Naive thymus-derived CD8-positive, alpha-beta T cell (primary cell): ENCODE measurements at places on chromosomes 2 and 18. TPM values are rescaled to one million over a fixed set of nuclear protein-coding genes. Genes with fewer than 3 reads are reported as not detected.
A peak's percentile ranks its signal among the peaks of the same experiment; 100 is the strongest.

GRCh38 chr18:21444465-21445212 lies 155.9 kb downstream of the ESCO1 start:
- DNase-seq = no peak

- no peak for DNase-seq
Observed at GRCh38 chr2:121219866-121220265, 65.1 kb downstream of the TFCP2L1 start.

KCNIP3 gene
- not detected for polyA plus RNA-seq

DNA sequence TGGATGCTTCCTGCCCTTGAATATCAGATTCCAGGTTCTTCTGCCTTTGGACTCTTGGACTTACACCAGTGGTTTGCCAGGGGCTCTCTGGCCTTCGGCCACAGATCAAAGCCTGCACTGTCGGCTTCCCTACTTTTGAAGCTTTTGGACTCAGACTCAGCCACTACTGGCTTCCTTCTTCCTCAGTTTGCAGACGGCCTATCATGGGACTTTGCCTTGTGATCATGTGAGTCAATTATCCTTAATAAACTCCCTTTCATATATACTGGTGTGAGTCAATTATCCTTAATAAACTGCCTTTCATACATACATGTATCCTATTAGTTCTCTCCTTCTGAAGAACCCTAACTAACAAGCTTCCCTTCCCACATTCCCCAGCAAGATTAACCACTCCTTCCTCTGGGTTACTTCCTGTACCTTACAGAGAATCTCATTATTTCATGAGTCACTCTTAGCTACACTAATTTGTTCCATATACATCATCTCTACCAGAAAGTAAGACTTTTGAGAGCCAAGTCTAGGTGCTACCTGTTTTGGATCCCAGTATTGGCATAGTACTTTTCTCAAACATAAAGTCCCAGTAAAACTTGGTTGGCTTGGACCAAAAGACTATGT lies 31.3 kb upstream of the LRATD1 start:
- DNase-seq = no peak

C2orf72 gene
- not detected for polyA plus RNA-seq

- DNase-seq = no peak
Observed at GRCh38 chr2:58890865-58891525, 649.9 kb upstream of the FANCL start.

DNA sequence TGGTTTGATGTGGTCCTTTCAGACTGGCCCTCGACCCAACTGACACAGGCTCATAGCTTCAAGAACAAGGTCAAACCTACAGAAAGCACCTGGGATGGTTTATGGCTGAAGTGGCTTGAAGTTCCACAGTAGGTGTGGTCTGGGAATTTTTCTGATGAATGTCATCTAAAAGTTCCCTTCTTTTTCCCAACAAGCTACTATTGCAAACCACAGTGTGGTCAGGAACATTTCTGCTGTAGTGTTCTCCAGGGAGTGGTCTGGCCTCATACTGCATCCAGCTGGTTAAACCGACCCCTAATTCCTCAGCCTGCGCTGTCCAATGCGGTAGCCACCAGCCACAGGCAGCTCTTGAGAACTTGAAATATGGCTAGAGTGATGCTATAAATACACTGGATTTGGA lies 92.7 kb downstream of the FAM124B start:
- DNase-seq = no peak

DNA sequence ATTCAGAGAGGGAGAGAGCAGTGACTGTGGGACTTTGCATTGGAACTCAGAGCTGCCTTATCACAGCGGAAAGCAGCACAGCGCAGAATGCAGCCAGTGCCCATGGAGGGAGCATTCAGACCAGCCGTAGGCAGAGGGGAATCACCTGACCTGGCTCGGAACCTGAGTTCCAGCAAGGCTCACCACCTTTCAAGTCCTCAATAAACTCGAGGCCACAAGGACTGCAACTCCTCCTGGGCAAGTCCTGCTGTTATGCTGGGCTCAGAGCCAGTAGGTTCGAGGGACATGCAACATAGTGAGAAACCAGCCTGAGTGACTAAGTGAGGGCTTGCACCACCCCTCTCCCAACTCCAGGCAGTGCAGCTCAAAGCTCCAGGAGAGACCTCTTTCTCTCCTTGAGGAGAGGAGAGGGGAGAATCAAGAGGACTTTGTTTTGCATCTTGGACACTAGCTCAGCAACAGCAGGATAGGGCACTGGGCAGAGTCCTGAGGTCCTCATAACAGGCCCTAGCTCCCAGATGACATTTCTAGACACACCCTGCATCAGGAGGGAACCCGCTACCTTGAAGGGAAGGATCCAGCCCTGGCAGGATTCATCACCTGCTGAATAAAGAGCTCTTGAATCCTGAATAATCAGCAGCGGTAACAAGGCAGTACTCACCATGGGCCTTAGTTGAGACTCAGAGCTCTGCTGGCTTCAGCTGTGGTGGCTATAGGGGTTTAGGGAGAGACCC lies 136.8 kb upstream of the OTOS start:
- no peak for DNase-seq

DNA sequence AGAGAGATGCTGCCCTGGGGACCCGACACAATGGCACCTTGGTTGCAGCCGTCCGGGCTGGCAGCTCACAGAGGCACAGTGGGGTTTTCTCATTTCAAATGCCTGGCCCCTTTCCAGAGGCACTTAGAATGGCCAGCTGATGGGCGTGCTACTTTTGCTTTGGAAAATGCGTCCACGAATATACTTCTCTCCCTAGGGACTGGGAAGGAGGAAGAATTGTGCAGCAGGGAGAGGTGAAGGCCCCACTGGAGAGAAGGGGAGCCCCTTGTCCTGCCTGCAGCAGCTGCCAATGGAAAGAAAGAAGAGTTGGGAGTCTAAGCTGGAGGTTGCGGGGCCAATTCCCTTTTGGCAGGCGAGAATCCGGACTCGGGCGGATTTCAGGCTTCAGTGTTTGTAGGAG lies 1.1 kb upstream of the MAL start:
- no peak for DNase-seq

DNA sequence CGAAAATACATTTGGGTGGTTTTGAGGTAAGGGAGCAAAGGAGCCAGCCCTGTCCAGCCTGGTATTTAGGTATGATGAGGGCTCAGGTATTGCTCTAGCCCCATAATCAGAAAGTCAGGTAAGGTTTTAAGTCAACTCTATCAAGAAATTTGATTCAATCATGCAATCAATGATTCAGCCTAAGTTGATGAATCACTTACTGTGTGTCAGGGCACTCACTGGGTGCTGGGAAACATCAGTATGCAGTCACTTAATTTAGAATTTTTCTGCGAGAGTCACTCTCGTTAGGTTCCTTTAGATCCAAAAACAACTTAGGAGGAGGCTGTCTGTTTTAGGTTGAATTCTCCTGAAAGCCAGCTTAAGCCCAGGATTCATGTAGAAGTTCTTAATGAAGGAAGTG lies 17.7 kb upstream of the SERPINB2 start:
- no peak for DNase-seq

SMYD1 gene
- not detected for polyA plus RNA-seq

SLC9A2 gene
- polyA plus RNA-seq = not detected

- no peak for DNase-seq
Observed at GRCh38 chr2:33822964-33823363, 223.9 kb upstream of the FAM98A start.

DNA sequence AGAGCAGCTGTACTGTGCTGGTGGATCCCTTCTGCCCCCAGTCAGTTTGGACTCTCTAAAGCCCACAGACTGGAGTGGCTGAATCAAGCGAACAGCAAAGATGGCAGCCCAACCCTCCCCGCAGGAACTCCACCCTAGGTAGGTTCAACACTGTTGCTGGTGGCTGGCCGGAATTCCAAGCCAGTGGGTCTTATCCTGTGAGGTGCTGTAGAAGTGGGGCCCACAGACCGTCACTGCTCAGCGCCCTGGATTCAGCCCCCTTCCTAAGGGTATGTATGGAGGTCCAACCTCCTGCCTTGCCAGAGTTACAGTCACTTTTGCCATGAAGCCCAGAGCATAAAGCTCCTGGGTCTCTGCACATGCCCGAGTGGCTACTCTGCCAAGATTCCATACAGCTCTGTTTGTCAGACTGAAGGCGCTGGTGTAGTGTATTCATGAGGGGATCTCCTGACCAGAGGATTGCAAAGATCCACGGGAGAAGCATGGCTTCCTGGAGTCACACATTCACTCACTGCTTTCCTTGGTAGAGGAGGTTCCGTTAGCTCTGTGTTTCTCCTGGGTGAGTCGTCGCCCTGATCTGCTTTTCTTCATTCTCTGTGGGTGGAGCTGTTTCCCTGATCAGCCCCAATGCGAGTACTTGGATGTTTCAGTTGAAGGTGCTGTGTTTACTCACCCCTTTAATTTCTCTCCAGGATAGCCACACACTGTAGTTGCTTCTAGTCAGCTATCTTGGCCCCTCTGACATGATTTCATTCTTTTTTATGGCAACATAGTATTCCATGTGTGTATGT lies 293.6 kb upstream of the THUMPD2 start:
- no peak for DNase-seq

- no peak for DNase-seq
Observed at GRCh38 chr2:71074893-71075395, 6.5 kb downstream of the NAGK start.

DNA sequence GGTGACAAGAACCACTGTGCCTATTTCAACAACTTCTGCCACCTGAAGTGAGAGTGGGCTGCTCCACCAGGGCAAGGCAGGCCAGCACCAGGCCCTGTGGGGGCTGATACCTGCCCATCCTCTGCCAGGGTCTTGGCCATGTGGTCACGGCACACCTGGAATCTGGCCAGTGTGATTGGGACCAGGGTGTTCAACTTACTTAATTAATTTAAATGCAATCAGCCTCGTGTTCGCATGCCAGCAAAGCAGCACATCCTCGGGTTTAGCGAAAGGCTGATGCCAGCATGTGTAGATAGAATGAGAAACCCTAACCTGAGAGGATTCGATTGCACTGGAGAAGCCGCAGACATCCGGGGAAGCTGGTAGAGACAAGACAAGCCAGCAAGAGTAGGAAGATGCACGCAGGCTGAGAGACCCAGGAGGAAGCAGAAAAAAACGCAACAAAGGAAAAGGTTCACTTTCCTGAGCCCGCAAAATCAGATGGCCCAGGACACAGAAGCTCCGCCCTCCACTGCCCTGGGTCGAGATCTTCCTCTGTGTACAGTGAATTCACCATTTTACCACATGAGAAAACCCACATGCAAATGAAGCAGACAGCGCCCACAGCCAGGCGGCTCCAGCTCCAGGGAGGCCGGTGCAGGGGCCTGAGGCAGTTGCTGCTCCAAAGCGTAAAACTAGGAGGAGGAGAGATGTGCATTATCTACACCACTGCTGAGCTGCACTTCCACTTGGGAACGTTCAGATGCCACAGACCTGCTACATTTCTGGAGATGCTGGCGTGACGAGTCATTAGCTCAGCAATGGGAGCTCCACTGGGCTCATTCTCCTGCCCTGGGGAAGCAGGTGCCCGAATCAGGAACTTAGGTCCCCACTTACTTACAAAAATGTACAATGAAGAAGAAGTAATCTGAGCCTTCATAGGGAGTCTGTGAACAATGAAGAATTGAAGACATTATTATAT lies 92.1 kb downstream of the TMEM18 start:
- DNase-seq = peak; percentile 28

GRCh38 chr2:43214253-43214652 lies 12.2 kb downstream of the ZFP36L2 start:
- DNase-seq = no peak

ANKZF1 gene
- polyA plus RNA-seq = 46.2 TPM

CNGA3 gene
- polyA plus RNA-seq = not detected

GRCh38 chr2:22697054-22697788 lies 687.8 kb upstream of the KLHL29 start:
- DNase-seq = no peak

TWIST2 gene
- polyA plus RNA-seq = not detected

DNA sequence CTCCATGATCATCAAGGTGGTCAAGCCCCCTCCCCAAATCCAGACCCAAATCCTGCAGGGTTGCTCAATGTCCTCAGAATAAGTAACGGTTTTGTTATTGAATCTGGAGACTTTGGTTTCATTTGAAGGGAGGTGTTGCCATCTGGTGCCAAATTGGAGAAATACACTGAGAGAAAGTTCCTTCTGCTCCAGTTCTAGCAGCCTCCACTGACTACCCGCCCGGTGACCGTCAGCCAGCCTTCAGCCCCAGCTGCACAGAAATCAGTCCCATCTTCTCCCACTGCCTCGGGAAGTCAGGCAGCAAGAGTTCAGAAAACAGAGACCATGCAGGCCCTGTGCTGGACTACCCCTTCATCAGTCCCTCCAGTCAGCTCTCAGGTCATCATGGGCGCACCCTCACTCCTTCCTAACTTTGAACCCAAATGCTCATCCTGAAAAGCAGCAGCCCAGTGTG lies 38.7 kb downstream of the PKDCC start:
- no peak for DNase-seq

GRCh38 chr18:21163647-21164547 lies 52.3 kb upstream of the ROCK1 start:
- DNase-seq = no peak

TEKT4 gene
- polyA plus RNA-seq = not detected

GRCh38 chr2:52960881-52961280 lies 806.7 kb upstream of the CHAC2 start:
- DNase-seq = no peak

- no peak for DNase-seq
Observed at GRCh38 chr18:35827275-35827902, 145.1 kb upstream of the RMP24 start.

DNA sequence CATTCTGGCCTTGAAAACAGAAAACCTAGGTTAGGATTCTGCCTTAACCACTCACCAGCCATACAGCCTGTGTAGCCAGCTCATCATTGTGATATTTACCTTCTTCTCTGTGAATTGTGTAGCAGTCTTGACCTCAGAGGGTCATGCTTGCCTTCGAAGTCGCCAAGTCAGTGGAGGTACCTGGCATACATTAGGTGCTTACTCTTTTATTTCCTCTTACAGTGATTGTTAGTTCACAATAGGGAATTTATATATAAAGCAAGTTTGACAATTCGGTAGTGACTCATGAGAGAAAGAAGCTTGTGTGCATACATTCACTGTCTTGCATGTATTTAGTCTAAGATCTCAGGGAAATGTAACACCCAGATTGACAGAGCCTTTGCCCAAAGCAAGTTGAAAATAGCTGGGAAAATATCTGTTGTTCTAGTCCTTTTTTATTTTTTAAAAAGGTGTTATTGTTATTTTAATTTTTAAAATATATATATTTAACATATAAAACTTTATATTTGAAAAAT lies 290.6 kb downstream of the PTGR3 start:
- DNase-seq = no peak

RAB27B gene
- not detected for polyA plus RNA-seq

DNA sequence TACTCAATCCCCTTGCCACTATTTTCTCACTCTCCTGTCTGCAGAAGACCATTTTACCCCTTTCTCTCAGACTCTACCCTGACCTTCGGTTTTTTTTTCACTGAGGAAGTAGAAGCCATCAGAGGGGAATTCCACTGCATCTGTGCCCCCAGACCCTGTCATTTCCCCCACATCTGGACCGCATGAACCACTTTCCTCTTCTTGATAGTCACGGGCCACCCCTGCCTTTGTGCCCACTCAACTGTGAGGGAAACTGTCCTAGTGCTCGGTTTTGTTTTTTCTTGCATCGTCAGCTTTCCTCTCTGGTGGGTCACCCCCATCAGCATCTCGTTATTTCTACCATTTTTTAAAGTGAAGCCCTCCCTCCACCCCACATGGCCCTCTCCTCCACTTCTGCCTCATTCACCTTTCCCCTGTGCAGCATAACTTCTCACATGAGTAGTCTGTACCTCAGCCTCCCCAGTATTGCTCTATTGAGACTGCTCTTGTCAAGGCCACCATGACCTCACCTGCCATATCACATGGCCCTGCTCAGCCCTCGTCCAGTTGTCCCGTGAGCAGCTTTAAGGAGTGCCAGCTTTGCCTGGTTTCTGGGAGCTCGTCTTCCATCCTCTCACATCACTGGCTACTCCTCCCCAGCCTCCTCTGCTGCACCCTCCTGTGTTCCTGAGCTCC lies 32.4 kb downstream of the TMEM87B start:
- no peak for DNase-seq

- DNase-seq = no peak
Observed at GRCh38 chr2:105454801-105455485, 56.1 kb upstream of the FHL2 start.
